ENCODE measurements at places on chromosomes 1 and 21.
A peak's percentile ranks its signal among the peaks of the same experiment; 100 is the strongest.

GRCh38 chr1:39720094-39720999, 18.3 kb upstream of the PPIE start:
- peak; percentile 74 for DNase-seq

GRCh38 chr1:72526926-72527325, 244.6 kb upstream of the NEGR1 start:
- peak; percentile 87 for DNase-seq

GRCh38 chr1:3851292-3851691, 5.7 kb downstream of the CEP104 start:
- DNase-seq = no peak

DNA sequence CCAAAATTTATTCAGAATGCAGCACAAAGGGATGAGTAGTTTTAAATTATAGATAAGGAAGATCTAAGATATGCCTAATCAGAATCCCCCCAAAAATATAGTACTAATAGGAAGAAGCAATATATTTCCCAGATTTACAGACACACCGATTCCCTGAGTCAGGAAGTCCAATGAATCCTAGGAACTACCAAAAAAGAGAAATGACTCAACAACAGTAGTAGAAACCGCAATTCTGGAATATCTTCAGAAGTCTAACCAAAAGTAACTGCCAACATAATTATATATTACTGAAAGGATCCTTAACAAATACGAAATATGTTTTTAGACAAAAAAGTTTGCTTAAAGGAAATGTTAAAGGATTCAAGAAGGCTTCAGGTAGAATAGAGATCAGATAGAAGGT, 10.3 kb downstream of the AHCTF1 start:
- no peak for DNase-seq

DNA sequence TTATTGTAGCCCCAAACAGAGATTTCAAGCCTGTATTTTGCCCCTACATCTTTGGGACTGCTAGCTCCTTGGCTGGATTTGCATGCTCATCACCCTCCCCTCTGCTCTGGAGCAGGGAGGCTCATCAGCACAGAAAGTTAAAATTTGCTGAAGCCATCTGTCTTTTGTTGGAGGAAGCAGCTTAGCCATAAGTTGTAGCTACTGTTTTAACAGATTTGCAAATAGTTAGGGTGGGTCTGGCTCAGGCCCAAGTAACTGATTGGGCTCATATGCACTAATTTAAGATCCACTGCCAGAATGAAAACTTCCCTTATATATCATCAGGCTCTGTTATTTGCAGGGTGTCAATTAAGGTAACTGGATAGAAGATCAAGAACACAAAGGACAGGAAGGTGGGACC, 307.0 kb downstream of the ZP4 start:
- no peak for DNase-seq

DNA sequence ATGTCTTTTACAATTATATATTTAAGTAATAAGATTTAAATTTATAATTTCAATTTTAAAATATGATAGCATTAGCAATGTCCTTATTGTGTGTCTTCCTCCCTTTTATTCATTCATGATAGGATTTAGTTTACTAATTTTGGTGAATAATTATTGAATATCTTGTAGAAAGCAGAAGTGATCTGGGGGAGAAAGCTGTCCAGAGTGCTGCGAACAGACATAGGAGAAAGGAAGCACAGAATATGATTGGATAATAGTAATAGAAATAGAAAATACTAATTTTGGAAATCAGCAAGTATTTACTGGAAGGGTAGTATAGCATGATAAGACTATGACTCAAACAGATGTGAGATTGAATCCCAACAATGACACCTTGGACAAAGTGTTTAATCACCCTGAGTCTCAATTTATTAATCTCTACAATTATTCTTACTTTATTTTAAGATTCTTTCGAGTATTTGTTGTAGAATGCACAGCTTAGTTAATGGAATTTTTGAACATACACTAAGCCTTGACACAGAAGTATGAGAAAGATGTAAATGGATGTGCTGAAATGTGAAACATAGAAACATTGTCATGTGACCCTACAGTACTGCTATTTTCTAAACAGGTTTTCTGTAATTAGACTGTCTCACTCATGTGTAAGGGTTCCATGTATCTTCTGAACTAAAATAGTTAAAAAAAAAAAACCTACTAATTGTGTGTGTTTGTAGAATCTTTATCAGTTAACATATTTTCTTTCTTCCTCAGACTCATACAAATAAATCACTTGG, 7.9 kb downstream of the SH3GLB1 start:
- DNase-seq = no peak

- no peak for DNase-seq
Measured at GRCh38 chr1:98196012-98196411, 275.2 kb upstream of the DPYD start.

DNA sequence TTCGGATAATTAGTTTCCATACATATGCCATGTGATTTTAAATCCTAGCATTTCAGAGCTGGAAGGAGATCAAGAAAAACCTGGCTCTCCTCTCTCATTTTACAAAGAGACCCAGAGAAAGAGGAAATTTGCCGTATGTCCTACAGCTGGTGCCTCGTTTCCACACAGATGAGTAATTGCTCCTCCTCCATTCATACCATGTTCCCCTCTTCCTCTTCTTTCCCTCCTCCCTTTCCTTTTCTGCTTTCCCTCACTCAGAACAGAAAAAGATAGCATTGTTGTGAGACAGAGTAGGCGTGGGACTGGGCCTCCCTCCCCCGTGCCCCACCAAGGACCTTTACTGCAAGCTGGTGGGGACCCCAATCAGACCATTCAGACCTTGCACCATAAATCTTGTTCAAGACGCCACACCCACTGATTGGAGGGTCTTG, 13.7 kb upstream of the SLC44A3 start:
- DNase-seq = no peak

GRCh38 chr1:156433602-156434001, 64.6 kb downstream of the RHBG start:
- DNase-seq = no peak

DNA sequence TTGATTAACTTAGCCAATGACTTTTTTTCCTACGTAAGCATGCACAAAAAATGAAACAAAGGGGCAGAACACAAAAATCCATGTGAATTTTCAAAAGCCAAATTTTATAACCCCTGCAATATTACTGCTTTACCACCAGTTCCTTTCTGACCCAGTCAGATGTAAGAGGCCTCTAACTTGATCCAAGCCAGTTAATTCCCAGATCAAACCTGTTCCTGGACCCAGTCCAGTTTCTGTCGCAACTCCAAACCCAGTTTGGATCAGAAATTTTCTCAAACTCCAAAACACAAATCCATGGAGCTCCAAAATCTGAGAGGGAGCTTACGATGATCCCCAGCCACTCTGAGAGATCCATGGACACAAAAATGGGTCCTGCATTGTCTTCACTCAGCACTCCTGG, 7.8 kb upstream of the ZYG11A start:
- DNase-seq = no peak

- DNase-seq = no peak
Measured at GRCh38 chr1:28064064-28064463, 24.3 kb downstream of the EYA3 start.

DNA sequence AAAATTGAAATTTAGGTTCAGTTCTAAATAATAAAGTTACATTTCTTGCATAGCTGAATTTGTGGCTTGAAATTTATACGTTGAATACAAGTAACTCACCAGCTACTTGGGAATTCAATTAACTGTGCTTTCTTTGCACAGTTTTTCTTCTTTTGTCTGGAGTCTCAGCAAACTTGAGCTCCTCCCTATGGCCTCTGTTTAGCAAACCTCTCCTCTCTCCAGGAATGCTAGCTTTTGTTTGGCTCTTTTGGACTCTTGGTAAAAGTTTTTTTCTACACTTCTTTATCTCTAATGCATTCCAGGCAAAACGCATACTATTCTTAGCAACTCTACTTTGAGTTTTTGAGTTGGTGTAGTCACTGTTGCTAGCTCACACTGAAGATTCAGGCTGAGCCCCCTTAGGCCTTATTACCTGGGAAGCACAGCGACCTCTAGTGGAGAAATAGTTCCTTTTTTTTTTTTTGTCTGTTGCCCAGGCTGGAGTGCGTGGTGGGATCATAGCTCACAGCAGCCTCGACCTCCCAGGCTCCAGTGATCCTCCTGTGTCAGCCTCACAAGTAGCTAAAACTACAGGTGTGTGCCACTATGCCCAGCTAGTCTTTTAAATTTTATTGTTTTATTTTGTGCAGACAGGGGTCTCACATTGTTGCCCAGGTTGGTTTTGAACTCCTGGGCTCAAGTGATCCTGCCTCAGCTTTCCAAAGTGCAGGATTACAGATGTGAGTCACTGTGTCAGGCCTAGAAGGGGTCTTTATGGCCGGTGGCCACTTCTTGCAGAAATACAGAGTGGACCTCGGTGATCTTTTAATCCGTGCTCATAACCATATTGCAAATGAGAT, 61.7 kb downstream of the CASQ2 start:
- peak; percentile 59 for DNase-seq

DNA sequence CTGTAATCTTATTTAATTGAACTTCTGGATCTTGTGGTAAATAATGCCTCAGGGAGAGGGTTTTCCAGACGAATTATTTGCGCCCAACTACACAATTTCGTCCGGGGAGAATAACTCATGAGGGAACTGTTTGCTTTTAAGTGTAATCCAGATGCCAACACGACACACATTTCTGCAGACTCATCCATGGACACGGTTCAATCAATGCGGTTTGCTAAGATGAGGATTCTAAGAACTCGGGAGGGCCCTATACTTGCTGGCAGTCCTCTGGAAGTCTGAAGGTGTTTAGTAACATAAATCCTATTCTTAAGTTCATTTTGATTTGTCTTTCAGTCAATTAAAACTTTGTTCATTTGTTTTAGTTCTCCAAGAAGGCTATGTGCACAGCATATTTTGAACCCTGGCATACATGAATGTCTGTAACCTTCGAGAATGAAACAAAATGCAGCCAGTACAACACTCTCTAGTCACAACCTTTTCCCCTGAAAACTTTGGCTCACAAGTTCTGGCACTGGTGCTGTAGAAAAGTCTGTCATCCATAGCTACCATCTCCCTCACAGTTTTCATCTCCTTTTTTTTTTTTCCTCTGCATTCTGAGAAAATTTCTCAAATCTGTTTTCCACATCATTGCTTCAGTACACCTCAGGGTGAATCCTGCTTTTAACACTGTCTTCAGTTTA, 38.8 kb downstream of the DIPK1A start:
- DNase-seq = peak; percentile 63

DNA sequence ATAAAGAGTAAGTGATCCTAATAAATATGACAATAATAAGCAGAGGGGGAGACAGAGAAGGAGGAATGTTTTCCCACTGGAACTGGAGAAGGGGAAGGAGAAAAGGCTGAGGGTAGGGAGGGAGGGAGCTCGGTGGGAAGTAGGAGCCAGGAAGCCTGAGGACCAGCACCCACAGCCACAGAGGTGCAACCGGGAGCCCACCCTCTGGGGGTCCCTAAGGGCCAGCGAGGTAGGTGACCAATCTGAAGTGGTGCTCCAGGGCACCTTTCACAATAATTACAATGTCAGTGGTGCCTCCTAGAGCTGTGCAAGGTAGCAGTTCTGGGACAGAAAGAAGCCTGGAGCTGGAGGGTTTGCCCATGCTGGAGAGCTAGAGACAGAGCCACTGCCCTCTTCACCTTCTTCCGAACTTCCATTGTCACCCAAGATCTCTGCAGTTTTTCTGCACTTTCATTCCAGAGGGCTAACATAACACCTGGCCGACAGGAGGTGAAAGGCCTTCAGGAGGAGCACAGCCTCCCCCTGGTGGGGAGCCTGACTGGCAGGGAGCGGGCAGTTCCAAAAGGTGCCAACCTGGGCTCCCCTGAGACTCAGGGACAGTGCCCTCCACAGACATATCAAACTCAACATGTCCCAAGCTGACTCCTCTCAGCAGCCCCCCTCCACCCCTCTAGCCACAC, 4.1 kb upstream of the AHCYL1 start:
- peak; percentile 75 for DNase-seq

DNA sequence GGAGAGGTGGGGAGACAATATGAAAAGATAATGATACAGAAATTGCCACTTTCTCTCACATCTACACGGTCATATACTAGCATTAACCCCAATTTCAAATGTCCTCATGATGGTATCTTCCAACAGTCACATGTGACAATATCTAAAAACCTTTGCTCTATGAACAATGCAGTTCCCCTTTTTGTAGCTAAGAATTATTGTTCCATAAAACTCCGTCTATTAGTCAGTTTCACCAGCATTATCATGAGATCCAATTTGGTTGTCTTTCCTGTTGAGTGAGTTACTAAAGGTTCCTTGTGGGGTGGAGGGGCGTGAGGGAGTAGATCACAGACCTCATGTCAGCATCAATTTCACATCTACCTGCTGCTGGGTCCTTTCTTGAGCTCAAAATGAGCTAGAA, 1.7 kb downstream of the TIAM1 start:
- no peak for DNase-seq

DNA sequence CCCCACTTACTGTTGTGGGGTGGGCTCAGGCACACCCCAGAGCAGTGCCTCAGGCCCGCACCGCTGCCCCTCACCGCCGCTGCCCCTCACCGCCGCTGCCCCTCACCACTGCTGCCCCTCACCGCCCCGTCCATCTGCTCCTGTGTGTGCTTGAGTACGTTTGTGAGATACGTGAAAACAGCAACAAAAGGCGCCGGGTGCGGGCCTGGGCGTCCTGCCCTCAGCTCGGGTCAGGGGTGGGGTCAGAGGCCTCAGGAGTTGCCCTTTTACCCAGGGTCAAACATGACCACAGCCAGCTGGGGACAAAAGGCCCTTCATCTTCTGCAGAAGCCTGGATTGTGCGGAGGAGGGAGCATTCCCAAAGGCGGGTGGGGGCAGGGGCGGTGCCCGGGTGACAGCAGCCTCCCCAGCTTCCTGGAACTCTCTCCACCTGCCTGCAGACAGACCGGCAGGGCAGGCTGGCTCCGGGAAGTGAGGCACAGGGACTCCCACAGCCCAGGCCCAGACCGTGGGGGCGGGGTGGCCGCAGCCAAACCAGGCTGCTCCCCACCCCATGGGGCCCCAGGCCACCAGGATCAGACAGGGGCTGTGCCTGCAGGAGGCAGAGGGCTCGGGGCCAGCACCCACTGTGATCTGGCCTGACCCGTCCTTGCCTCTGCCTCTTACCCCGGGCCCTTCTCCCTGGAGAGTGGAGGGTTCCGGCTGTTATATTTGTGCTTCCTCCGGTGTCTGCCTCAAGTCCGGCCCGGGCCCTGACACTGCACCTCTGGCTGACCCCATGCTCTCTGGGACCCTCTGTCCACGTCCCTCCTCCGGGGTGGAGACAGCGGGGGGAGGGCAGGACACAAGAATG, 2.3 kb upstream of the VWA1 start:
- DNase-seq = peak; percentile 74

- DNase-seq = no peak
Measured at GRCh38 chr1:223659711-223660110, 5.8 kb downstream of the CAPN8 start.

DNA sequence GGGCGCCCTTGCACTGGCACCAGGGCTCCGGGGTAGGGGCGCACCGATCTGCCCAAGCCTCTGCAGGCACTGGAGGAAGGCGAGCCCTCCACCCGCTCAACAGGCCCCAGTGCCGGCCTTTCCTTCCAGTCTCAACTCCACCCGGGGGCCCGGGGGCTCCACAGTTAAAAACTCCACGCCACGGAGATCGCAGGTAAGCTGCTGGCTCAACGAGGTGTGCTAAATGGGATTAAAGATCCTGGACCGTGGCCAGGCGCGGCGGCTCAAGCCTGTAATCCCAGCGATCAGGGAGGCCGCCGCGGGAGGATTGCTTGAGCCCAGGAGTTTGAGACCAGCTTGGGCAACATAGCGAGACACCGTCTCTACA, 536 bp downstream of the HSF2BP start:
- no peak for DNase-seq
